AG08395 (cell line): ENCODE measurements at places on chromosomes 7 and 10.

DNA sequence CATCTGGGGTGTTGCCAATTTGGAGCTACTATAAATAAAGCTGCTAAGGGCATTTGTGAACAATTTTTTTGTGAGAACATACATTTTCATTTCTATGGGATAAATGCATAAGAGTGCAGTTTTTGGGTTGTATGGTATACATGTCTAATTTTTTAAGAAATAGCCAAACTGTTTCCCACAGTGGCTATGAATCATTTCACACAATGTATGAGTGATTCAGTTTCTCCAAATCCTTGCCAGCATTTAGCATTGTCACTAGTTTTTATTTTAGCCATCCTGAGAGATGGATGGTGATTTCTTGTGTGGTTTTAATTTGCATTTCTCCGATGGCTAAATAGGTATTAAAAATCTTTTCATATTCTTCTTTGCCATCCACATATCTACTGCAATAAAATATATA lies 105.3 kb downstream of the AMPH start:
- no peak for DNase-seq

- no peak for DNase-seq
Measured at GRCh38 chr10:117239051-117239450, 1.9 kb upstream of the SLC18A2 start.

- no peak for DNase-seq
Measured at GRCh38 chr10:116567335-116567734, 21.6 kb downstream of the PNLIP start.

DNA sequence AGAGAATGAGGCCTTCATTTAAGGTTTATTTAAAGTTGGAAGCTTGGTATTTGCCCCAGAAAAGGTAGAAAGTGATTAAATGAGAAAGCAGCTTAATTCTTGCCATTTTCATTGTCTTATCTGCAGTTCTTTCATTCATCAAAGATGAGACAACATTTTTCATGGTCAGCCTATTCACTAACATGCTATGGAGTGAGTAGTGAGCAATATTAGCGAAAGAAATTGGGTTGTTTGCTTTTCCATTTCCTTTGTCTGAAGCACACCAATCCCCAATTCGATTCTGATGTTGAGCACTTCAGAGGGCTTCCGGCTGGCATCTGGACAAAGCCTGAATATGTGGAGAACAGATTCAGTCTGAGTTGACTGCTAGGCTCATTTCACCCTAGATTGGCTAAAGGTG lies 317.2 kb downstream of the BBS9 start:
- DNase-seq = no peak

GRCh38 chr7:19674266-19674960 lies 34.4 kb downstream of the POLR1F start:
- DNase-seq = peak; percentile 30

- no peak for DNase-seq
Measured at GRCh38 chr7:22114440-22114981, 168.8 kb upstream of the CDCA7L start.

GRCh38 chr7:35716038-35716803 lies 21.3 kb upstream of the HERPUD2 start:
- DNase-seq = peak; percentile 38

DNA sequence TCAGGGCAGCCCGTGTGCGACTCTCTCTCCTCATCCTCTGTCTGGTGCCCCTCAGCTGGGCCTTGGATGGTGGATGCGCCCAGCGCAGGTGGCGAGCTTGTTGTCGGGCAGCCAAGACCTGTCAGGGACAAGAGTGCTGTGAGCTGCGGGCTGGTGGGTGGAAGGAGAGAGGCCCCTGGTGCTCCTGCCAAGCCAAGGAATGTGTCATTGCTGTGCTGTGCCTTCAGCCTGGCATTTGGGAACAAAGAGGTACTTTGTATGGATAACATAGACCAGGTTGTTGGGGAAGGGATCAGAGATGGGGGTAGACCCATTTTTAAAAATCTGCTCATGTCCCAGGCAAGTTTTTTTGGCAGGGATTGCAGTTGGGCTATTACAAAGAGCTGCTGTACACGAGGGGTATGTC lies 120.9 kb downstream of the PKD1L1 start:
- DNase-seq = no peak

DNA sequence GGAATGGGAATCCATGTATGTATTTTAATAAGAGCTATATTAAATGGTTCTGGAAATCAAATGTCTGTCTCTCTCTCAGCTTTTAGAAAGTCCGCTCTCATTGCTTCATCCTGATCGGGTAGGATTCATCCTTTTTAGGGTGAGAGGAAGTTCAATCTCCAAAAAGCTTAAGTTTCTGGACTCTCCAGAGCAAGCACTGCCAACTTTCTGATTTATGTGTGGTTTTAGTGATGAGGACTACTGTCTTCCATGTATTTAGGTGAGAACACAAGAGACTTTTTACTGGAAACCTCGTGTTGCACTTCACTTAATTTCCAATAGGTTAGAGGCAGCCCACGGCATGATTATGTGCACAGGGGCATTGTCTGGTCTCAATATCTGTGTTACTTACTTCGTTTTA lies 267.9 kb downstream of the SUGCT start:
- no peak for DNase-seq

DNA sequence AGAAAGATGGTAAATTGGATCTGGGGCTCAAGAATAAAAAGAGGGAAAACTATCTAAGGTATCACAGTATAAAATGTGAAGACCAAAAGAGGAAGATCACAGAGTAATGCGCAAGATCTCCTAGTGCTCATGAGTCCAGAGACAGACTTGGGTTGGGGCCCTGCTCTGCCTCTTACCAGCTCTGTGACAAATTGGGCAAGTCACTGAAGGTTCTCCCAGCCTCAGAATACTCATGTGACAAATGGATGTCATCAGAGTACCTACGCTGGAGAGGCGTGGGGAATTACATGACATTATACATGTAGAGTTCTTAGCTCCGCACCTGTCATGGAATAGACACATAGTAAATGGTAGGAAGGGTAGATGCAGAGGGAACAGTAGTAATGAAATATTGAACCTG lies 124.4 kb downstream of the DOCK4 start:
- DNase-seq = no peak

GRCh38 chr10:17001961-17002749 lies 127.5 kb downstream of the CUBN start:
- DNase-seq = peak; percentile 84

GRCh38 chr10:70341016-70341415 lies 41.4 kb downstream of the LRRC20 start:
- no peak for DNase-seq

DNA sequence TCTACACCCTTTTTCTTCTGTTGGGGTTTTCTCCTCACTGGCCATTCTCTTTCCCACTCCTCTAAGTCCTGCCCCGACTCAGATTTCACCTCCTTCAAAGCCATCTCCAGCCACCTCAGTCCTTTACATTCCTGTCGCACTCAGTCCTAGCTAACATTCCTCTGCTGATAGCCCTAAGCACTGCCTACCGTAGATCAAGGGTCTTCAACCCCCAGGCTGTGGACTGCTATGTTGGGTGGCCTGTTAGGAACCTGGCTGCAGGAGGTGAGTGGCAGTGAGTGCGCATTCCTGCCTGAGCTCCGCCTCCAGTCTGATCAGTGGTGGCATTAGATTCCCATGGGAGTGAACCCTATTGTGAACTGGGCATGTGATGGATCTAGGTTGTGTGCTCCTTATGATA lies 11.2 kb downstream of the PFKFB3 start:
- DNase-seq = no peak

DNA sequence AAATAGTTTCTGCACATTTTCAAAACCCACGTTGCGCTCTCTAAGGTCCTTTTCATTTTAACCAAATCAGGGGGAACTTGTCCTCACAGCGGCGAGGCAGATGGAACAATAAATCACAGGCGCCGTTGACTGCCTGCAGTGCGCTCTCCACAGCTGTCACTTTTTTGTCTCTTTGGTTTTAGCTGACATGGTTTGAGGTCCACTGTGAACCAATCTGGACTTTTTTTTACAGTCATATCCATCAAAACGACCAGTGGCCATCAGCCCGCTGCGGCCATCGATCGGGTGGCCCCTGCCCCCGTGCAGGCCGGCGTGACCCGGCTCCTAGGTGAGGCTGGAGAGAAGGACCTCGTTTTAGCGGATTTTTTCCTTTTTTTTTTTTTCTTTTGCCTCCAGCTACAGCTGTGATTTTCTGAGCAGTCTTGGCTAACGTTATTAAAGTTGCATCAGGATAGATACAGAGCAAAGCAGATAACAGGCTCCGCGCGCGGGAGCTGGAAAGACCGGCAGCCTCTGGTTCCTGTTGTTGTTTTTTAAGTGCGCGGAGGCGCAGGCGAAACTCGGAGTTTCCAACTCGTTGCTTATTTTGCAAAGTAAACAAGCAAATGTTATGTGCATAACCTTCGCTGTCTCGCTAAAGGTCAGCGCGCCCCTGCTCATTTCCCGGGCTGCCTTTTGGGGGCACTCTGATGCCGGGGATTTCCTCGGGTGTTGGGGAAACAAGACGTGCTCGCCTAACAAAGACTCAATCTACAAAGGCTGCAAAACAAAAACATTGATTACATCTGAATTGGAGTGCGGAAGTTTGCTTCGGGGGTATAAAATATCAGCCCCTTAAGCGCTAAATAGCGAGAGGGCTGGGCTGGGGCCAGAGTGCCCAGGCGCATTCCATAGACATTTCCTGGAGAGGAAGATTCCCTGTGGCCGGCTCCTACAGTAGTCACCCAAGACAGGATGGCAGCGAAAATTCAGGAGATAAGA lies 414.8 kb upstream of the MKI67 start:
- DNase-seq = no peak

GRCh38 chr7:154960063-154960790 lies 42.7 kb downstream of the PAXIP1 start:
- DNase-seq = no peak

- DNase-seq = no peak
Measured at GRCh38 chr7:105016709-105017656, 3.0 kb downstream of the KMT2E start.
